Left lobe of liver (tissue), 2 donors: ENCODE measurements at places on chromosomes 7 and 10.

DNA sequence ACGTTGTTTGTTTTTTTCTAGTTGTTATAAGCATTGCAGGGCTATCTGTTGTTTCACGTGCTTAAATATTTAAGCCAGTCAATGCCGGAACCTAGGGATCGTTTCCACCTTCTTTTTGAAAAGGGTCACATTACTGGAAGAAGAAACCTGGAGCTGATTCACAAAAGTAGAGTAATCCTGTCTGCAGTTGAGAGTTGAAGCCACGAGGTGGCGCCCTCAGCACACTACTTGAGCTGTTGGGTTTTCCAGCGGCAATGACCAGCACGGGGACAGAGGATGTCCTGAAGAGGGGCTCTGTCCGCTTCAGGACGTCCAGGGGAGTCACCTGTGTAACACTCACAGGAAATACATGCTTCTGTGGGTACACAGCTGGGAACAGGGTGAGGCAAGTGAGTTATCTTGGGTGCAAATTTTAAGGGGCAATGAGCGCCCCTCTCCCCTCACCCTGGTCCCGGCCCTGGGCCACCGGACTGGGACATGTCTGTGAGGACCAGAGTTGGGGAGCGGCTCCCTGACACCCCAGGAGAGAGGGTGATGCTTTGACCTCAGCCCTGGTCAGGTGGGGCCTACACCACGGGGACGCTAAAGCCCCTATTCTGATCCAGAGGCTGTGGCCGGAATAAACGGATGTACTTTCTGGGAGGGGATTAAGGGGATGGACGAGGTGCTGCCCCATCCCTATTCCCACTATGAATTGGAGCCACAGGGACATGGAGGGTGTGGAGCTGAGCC lies 26.3 kb upstream of the WDFY4 start:
- peak; percentile 68 for DNase-seq

DNA sequence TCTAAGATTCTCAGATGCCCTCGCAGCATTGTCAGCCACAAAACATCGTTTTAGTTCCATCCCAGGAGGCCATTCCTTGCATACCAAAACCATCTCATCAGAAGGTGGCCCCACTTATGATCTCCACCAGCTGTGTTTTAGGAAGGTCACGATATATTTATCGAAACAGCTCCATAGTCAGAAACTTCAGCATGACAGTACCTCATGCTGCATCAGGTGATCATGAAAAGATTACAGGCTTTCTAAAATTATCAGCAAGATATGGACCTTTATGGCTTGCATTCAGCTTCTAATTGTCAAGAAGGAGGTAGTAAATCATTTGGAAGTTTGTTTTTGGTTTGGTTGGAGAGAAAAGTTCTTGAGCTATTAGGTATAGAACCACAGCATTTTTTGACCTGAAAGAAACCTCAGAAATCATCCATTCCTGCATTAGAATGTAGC lies 20.0 kb downstream of the JAZF1 start:
- DNase-seq: no peak

DNA sequence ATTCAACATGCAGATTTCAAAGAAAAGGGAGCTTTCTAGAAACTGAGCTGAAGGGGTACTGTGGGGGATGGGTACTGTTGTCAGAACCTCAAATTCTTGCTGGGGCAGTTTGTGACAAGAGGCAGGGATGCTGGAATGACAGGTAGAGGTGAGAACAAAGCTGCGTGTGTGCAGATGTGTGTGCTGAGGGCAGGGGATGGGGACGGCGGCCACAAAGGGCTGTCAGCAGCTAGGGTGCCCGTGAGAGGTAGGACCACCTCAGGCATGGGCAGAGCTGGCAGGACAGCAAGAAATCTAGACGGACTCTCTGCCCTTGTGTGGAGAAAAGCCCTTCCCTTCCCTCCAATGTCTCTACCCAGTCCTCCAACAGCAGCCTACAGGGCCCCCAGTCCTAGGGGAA lies 14.4 kb upstream of the BAZ1B start:
- DNase-seq: no peak

- no peak for DNase-seq
Observed at GRCh38 chr10:111967547-111967946, 216.0 kb downstream of the GPAM start.

- DNase-seq: no peak
Observed at GRCh38 chr10:129258283-129258923, 208.6 kb upstream of the MGMT start.

DNA sequence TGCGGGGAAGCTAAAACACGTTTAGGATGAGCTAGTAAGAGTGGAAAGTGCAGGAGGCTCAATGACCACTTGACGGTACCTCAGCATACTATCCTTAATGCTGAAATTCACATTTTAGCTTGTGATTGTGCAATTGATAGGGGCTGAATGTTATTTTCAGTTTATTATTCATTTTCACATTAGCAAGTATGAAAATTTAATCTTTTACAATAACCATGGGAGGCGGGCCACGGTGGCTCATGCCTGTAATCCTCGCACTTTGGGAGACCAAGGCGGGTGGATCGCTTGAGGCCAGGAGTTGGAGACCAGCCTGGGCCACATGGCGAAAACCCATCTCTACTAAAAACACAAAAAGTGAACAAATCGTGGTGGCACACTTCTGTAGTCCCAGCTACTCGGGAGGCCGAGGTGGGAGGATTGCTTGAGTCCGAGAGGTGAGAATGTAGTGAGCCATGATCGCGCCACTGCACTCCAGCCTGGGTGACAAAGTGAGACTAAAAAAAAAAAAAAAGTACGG lies 22.0 kb upstream of the ANLN start:
- DNase-seq: no peak

DNA sequence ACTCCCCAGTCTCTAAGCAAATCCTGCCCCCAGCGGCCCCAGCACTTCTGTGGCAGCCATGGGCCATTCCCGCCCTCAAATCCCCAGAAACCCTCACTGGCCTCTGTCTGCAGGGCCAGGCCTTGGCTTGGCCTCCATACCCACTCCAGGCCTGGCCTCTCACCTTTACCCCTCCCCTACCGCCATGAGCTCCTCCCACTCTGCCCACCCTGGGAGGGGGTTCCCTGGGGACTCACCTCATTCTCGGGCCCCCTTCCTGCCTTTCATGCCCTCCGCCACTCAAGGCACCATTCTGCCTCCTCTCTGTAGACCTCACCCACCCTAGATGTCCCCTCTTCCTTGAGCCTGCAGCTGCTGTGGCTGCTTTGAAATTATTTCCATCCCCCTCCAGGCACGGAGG lies 41.0 kb downstream of the PRF1 start:
- DNase-seq: no peak
